ENCODE measurements at places on chromosomes 4 and X.
A peak's percentile ranks its signal among the peaks of the same experiment; 100 is the strongest.

GRCh38 chr4:16443504-16444088 lies 217.3 kb upstream of the TAPT1 start:
- DNase-seq = peak; percentile 15

GRCh38 chrX:46694549-46694948 lies 64.4 kb downstream of the SLC9A7 start:
- no peak for DNase-seq

DNA sequence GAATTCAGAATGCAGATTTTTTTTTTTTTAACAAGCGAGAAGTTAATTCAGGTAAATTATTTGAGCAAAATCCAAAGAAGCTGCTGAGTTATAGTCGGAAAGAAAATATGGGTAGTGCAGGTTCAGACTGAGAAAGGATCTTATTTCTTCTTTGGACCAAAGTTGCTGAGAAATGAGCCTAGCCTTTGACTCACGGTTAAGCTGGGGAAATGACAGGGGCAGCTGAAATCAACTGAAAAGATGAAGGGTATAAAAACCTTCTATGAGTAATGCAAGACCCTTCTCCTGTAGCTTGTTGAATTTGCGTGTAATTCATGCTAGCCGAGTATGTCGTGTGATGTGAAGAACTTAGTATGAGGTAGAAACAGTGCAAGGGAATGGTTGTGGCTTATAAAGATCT lies 63.0 kb downstream of the KIAA0232 start:
- DNase-seq = no peak

DNA sequence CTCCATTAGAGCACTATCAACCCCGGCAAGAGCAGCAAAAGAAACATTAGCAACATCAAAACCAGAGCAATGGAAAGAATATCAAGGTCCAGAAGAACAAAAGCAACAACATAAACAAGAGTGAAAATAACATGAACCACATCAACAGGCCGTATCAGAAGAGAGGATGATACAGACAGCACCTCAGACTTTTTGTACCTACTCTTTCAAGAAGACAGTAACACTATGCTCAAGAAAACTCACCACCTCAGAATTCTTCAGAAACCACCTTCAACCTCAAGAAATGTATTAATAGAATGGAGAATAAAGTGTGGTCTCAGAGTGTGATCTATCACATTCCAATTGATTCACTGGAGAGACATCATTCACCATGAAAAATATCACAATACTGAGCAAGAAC lies 46.5 kb downstream of the VSIG4 start:
- DNase-seq = no peak

DNA sequence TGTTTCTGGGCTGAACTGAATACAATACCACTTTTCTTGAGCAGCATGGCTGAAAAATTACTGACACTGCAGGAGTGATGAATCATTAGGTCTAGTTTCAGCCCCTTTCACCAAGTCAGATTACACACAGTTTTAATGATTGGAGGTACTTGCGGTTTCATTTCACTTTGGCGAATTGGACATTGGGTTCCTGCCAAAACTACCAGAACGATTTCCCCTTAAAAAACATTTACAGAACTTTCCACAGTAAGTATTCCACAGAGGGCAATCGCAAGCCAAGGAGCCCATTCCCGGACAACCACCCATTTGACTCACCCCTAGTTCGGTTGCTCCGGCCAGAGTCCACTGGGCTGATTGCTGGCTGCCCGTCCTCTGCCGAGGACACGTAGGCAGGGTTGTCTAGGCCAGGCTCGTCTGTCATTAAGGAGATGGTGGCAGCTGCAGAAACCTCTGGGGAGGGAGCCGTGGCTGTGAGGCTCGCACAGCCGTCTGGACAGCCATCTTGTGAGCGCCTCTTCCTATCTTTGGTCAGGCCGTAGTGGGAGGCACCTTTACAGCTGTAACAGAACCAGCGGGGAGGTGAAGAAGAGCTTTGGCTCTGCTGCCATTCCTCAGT lies 83.5 kb downstream of the LNX1 start:
- DNase-seq = no peak

GRCh38 chr4:172975651-172976229 lies 192.9 kb upstream of the GALNT7 start:
- no peak for DNase-seq

GRCh38 chrX:134761788-134762187 lies 103.5 kb upstream of the PLAC1 start:
- no peak for DNase-seq

GRCh38 chr4:113639326-113639725 lies 122.2 kb downstream of the CAMK2D start:
- no peak for DNase-seq

GRCh38 chr4:30553706-30554105 lies 166.5 kb upstream of the PCDH7 start:
- DNase-seq = no peak

DNA sequence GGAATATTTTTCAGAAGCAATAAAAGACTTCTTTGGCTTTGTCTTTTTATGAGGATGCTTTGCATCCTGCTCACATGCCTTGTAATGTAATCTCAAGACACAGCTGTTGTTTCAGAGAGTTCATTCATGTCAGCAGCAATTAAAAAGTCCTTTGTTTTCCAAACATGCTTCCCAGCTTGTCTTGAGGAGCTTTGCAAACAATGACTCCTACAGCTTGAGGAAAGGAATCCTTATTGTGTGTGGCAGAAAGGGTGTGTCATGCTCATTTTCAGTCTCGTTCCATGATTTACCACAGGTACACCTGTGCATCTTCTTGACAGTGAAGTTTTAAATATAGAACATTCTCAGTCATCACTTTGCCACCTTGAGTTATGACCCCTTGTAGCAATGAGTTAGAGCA lies 139.2 kb upstream of the AADAT start:
- DNase-seq = no peak

DNA sequence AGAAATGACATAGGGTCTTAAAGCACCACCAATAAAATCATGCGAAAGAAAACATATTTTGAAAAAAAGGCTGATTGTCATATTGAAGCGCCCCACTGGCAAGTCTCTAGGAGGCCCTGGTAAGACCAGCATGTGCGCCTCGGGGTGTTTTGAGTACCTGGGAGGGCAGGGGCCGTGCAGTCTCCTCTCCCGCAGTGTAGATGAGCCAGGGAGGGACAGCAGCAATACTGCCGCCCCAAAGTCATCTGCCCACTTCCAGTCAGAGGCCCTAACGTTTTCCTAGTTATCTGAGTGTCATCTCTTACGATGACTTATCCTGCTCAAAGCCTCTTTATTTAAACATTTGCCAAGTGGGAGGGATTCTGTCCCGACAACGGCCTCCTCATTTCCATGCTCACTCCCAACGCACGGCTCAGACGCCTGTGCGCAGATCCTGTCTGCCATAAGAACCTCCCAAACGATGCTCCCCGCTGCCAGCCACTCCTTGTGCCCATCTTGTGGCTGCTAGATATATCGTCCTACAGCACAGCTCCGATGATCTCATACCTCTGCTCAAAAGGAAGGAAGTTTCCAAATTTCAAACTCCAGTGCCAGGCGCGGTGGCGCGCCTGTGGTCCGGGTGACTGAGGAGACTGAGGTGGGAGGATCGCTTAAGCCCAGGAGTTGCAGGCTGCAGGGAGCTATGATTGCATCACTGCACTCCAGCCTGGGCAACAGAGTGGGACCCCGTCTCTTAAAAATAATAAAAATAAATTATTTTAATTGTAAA lies 17.2 kb upstream of the SCRG1 start:
- no peak for DNase-seq

GRCh38 chr4:111934314-111934713 lies 210.9 kb upstream of the FAM241A start:
- DNase-seq = no peak

- no peak for DNase-seq
Observed at GRCh38 chrX:148466292-148466691, 34.1 kb upstream of the AFF2 start.

- peak; percentile 8 for DNase-seq
Observed at GRCh38 chr4:22962295-22962694, 269.6 kb downstream of the GBA3 start.

DNA sequence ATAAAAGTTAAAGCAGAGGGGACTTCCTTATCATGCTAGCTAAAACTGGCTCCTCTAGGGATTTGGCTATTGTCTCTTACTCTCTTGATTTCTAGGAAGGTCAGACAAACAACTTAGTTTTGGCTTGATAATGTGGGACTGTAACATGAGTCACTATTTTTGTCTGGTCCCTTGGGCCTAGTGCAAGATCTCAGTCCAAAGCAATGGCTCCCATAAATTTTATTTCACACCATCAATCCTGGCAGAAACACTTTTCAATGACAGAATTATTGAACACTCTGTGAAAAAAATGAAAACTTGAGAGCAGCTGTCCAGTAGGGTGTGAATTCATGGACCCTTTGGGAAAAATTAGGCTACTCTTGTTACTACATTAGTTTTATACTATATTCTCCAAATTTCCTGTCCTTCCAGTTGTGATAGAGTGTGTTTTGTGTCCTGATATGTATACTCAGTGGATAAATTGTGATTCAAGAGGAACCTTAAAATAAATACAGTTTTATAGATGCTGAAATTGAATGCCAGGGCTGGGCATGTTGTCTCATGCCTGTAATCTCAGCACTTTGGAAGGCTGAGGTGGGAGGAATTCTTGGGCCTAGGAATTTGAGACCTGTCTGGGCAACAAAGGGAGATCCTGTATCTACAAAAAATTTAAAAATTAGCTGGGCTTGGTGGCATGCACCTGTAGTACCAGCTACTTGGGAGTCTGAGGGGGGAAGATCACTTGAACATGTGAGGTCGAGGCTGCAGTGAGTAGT lies 10.8 kb upstream of the SNCA start:
- DNase-seq = no peak

GRCh38 chr4:152206646-152207377 lies 329.1 kb downstream of the FBXW7 start:
- no peak for DNase-seq

GRCh38 chr4:6196871-6197270 lies 3.5 kb downstream of the JAKMIP1 start:
- DNase-seq = no peak

- no peak for DNase-seq
Observed at GRCh38 chrX:5971300-5971699, 257.4 kb downstream of the NLGN4X start.

DNA sequence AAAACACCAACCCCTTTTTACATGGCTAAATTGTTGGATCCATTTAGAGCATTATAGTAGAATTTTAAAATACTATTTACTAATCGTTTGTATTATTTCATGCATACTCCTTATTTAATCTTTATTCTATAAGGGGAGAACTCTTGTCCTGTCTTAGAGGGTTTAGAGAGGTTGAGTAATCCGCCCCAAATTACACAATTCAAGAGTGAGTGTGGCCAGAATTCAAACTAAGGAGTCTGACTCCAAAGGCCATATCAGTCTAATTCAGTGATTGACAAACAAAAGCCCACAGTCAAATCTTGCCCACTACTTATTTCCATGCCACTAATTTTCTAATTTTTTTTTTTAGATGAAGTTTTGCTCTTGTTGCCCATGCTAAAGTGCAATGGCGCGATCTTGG lies 33.7 kb upstream of the NEIL3 start:
- no peak for DNase-seq

- no peak for DNase-seq
Observed at GRCh38 chr4:28426251-28426650, 1565.6 kb downstream of the STIM2 start.

DNA sequence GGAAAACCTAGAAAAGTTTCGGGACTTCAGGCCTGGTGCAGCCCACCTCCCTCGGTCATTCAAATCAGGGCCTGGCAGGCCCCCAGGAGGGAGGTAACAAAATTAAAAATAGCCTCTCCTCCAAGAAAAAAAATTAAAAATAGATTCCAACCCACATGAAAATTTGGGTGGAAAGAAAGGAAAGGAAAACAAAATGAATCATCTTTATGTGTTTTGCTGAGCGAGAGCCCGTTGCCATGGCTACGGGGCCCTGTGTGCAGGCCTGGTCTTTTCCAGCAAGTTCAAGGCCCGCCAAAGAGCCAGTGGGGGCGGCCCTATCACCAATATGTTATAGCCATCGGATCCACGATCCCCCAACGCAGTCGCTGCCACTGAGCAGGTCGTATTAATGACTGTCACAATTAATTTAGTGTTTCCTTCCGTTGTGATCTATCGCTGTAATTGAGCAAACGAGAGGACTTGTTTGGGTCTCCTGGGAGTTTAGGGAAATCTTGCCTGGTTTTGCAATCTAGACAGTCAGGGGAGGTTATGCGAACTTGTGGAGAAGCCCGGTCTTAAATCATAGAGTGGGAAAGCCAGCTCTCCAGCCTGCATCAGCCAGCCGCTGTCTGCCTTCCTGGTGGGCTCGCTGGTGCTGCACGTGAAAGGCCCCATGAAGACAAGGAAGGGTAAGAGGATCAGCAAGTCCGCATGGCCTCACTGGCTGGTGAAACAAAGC lies 452.4 kb downstream of the BCOR start:
- no peak for DNase-seq

GRCh38 chr4:68283714-68284113 lies 38.2 kb upstream of the TMPRSS11B start:
- DNase-seq = no peak

DNA sequence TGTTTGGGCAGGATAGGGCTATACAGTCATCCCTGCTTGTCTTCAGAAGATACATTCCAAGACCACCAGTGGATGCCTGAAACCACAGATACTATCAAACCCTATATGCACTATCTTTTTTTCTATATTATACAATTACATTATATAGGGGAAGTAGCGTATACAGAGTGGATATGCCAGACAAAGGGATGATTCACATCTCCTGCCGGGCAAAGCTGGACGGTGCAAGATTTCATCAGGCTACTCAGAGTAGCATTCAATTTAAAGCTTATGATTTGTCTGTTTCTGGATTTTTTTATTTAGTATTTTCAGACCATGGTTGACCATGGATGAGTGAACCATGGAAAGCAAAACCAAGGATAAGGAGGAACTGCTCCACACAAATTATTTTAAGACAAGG lies 7.0 kb upstream of the AMTN start:
- DNase-seq = no peak

DNA sequence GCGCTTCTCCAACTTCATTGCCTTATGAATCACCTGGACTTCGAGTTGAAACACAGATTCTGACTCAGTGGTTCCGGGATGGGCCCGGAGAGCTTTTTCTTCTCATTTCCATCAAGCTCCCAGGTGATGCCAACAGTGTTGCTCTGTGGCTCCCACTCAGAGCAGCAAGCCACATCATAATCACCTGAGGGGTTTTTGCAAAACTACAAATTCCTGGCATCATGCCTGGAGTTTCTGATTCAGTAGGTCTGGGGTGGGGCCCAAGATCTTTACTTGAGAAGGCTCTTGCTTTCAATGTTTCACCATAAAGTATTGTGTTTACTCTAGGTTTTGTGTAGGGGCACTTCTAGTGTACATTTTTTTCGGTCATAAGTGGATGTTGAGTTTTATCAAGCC lies 7.0 kb downstream of the MTM1 start:
- no peak for DNase-seq

GRCh38 chrX:130665263-130665662 lies 237.7 kb downstream of the ENOX2 start:
- DNase-seq = no peak

- no peak for DNase-seq
Observed at GRCh38 chr4:102321260-102321995, 23.9 kb downstream of the SLC39A8 start.

- DNase-seq = no peak
Observed at GRCh38 chrX:31711166-31711565, 639.3 kb upstream of the FTHL17 start.

- DNase-seq = no peak
Observed at GRCh38 chr4:95038791-95039190, 281.0 kb downstream of the BMPR1B start.

GRCh38 chr4:119785963-119786362 lies 157.4 kb upstream of the PDE5A start:
- no peak for DNase-seq

Measured in cerebellar cortex (tissue), 1 donor.